ENCODE measurements at places on chromosomes 12 and 14.

- DNase-seq = no peak
Measured at GRCh38 chr12:109517619-109518018, 40.2 kb downstream of the UBE3B start.

DNA sequence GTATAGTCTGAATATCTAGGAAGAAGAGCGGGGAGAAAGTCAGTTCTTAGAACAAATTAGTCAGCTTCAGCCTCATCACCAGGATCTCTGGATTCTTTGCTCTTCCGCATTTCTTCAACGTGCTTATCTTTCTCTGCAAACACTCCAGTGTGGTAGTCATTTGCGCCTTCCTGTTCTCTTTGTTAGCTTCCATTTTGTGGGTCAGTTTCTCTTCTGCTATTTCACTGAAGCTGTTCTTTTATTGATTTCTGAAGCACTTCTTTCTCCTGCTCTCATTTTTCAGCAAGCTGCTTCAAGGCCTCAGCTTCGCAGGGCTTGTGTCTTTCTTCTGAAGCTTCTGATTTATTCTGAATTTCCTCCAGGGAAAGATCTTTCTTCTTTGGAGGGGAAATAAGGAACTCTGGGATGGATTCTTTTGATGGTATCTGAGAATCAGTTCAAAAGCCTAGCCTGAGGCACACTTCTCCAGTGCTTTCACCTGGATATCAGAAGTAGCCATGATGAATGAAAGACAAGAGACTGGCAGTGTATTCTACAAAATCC lies 13.5 kb downstream of the AMN1 start:
- no peak for DNase-seq

GRCh38 chr12:31323391-31324115 lies 2.4 kb downstream of the SINHCAF start:
- DNase-seq = peak; percentile 13

- no peak for DNase-seq
Measured at GRCh38 chr12:50574601-50575348, 70.0 kb downstream of the DIP2B start.

- DNase-seq = no peak
Measured at GRCh38 chr12:1283316-1283715, 292.3 kb downstream of the ERC1 start.

DNA sequence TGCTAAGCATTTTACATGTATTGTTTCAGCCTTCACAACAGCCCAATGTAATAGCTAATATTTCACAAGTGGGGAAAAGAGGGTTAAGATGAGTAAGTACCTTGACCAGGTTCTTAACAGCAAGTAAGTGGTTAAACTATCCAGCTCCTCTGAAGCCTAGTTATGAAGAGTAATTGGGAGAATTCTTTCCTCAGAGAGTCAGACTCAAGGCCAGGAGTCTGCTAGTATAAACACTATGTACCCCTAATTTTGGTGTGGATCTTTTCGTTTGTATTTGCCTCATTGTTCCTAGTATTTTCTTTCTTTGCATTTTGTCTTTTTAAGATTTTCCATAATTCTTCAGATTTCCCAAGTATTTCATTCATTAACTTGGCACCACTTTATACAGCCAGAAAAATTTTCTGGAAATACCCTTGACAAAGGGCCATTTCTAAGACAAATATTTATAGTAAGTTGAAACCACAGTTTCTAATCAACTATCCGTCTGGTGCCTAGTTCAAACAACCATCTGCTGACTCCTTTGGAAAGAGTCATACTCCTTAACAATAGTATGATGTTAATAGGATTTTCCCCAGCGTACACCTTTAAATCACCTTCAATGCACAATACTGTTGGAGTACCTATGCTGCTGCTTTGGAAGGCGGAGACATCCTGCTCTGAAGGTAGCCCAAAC lies 81.2 kb downstream of the SCAF11 start:
- no peak for DNase-seq

- DNase-seq = peak; percentile 45
Measured at GRCh38 chr12:17992002-17992656, 97.9 kb downstream of the RERGL start.

GRCh38 chr12:76940671-76941445 lies 62.0 kb upstream of the CSRP2 start:
- no peak for DNase-seq

DNA sequence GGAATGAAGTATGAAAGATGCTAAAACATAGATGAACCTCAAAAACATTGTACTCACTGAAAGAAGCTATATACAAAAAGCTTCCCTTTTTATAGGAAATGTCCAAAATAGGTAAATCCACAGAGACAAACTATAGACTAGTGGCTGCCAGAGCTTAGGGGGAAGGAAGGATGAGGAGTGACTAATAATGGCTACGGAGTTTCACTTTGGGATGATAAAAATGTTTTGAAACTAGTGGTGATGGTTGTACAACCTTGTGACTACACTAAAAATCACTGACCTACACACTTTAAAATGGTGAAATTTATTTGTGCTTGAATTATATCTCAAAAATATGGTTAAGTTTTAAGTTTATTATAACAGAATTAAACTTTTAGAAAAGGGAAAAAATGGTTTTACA lies 37.1 kb upstream of the AMN1 start:
- DNase-seq = no peak

DNA sequence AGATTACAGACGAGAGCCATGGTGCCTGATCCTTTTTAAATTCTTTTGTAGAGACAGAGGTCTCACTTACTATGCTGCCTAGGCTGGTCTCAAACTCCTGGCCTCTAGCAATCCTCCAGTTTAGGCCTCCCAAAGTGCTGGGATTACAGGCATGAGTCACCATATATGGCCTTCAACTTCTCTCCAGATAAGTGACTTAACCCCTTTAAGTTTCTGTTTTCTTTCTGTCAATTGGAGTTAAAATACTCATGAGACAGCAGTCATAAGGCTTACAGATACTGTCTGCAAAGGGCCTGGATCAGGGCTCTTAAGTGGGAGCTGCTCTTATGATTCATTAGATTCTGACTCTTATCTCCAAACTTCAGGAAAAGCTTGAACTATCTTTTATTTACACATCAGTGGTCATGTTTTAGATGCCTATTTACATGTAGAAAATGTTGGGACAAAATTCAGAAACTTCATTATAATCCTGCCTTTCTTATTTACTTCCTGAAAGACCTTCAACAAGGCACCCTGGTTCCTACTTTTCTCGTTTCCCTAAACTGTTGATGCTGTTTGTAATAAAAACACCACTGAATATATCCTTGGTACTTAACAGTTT lies 271.5 kb upstream of the TBX3 start:
- DNase-seq = peak; percentile 53

GRCh38 chr12:93855261-93855660 lies 178.1 kb downstream of the CRADD start:
- no peak for DNase-seq

- no peak for DNase-seq
Measured at GRCh38 chr12:39227218-39227617, 215.7 kb downstream of the KIF21A start.

DNA sequence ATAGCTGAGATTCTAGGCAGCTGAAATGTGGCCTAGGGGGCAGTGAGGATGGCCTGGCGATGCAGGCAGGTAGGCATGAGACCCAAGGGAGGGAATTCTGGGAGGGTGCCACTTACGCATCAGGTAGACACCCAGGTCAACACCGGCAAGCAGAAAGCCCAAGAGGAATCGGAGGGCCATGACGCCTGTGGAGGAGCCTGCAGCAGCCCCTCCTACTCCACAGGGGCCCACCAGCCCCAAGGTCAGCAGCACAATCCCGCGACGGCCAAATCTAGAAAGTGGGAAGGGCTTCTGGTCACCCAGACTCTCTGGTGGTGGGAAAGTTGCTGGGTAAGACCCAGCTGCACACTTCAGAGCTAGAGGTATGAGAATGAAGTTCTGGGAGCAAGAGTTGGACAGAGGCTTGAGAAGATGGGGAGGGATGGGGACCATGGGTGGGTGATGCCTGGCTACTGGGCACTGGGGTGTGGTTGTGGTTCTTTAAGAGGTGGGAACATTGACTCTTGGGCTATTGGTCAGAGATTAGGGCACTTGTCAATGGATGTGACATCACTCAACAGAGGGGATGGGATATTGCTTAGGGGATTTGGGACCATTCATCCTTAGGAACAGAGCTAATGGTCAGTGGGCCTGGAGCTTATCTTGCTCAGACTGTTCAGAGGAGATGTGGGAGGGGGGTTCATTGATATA lies 3.4 kb downstream of the SLC22A17 start:
- DNase-seq = no peak

- no peak for DNase-seq
Measured at GRCh38 chr14:62673014-62673755, 372.1 kb downstream of the KCNH5 start.

GRCh38 chr14:22796087-22796707 lies 19.0 kb downstream of the SLC7A7 start:
- DNase-seq = no peak

DNA sequence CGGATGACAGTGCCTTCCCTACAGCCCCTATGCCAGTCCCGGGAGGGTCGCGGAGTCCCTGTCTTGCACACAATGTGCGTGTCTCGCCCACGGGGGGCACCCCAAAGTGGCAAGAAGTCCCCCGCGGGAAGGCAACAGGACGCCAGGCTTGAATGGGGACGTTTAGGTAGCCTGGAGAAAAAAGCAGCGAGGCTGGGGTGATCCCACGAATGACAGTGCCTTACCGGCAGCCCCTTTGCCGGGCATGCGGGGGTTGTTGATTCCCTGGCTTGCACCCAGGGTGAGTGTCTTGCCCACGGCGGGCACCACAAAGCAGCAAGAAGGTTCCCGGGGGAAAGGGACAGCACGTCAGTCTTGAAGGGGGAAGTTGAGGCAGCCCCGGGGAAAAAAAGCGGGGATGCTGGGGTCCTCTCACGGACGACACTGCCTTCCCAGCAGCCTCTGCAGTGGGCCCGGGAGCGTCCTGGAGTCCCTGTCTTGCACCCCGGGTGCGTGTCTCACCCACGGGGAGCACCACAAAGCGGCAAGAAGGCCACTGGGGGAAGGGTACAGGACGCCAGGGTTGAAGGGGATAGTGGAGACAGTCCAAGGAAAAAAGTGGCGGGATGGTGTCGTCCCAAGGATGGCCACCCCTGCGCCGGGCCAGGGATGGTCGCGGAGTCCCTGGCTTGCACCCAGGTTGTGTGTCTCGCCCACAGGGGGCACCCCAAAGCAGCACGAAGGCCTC lies 156.8 kb upstream of the ALG10B start:
- DNase-seq = no peak

DNA sequence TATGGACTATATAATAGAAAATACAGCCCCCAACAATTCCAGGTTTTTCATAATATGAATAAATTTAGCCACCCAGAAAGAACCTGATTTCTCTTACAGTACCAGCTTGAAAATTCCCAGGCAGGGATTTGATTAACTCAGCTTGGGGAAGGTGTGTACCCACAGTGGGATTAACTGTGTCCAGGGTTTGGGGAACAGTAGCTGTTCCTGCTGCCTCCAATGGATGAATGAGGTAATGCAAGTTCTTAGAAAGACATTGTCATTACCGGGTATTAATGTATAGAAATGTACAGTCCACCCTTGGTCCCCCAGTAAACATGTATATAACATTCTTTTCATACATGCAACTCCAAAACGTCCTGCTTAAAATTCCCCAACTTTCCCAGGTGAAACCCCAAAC lies 115.6 kb downstream of the LRIG3 start:
- DNase-seq = no peak

DNA sequence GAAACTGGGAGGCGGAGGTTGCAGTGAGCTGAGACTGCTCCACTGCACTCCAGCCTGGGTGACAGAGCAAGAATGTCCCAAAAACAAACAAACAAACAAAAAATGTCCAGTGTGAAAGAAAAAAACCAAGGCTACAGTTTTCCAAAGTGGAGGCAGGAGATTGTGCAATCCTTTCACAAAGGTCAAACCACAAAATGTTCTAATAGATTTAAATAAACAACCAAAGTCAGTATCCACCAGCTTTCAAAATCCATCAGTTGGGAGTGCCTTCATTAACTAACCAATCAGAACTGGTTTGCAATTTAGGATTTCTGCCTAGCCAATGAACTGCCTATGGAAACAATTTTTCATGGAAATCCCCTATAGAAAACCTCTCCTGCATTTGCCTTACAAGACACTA lies 52.3 kb upstream of the TRIM9 start:
- no peak for DNase-seq

GRCh38 chr12:49979791-49980190 lies 7.0 kb downstream of the AQP6 start:
- no peak for DNase-seq

DNA sequence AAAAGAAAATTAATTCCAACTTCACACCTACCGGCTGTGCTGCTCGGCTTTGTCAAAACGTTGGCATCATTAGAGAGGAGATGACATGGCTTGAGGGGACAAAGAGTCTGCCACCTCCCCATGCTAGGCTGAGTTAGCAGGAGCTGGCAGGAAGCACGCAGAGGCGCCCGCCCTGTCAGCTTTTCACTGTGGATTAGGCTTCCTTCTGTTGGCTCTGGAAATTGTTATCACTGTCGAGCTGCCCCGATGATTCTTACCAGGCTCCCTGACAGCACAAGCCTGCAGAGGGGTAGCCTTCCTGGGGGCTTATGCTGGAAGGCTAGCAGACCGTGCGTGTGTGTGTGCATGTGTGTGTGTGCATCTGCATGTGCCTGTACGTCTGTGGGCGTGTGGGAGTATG lies 490.9 kb upstream of the TBX3 start:
- DNase-seq = no peak

- DNase-seq = no peak
Measured at GRCh38 chr12:112401054-112401453, 8.4 kb downstream of the RPL6 start.

GRCh38 chr12:44431647-44432343 lies 444.3 kb downstream of the NELL2 start:
- no peak for DNase-seq

DNA sequence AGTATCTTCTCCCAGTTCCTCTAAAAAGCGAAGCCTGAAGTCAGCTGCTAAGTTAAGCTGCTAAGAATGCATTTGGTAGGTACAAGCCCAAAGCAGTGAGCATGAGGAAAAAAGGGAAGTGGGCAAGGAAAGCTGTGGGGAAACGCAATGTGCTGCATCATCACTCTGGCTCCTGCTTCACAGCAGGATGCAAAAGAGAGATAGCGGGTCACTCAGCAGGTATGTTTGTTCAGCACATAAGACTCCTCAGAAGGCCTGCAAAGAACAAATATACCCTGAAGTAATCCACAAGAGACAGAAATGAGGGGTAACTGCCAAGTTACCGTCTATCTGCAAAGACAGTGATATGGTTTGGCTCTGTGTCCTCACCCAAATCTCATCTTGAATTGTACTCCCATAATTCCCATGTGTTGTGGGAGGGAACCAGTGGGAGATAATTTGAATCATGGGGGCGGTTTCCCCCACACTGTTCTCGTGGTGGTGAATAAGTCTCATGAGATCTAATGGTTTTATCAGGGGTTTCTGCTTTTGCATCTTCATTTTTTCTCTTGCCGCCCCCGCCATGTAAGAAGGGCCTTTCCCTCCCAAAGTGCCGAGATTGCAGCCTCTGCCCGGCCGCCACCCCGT lies 127.4 kb upstream of the EGLN3 start:
- DNase-seq = peak; percentile 61

- no peak for DNase-seq
Measured at GRCh38 chr12:130568501-130568900, 147.6 kb downstream of the RIMBP2 start.

- DNase-seq = no peak
Measured at GRCh38 chr12:62629413-62629812, 162.8 kb downstream of the MON2 start.

All from A172 (cell line).